Activated T-helper 1 cell treated with anti-CD3 and anti-CD28 coated beads, Interleukin-2, amount 50 U/mL, for 16 hours (primary cell): ENCODE measurements at places on chromosomes 2 and 18.

- DNase-seq = no peak
Observed at GRCh38 chr18:8140841-8141501, 468.3 kb upstream of the RAB12 start.

DNA sequence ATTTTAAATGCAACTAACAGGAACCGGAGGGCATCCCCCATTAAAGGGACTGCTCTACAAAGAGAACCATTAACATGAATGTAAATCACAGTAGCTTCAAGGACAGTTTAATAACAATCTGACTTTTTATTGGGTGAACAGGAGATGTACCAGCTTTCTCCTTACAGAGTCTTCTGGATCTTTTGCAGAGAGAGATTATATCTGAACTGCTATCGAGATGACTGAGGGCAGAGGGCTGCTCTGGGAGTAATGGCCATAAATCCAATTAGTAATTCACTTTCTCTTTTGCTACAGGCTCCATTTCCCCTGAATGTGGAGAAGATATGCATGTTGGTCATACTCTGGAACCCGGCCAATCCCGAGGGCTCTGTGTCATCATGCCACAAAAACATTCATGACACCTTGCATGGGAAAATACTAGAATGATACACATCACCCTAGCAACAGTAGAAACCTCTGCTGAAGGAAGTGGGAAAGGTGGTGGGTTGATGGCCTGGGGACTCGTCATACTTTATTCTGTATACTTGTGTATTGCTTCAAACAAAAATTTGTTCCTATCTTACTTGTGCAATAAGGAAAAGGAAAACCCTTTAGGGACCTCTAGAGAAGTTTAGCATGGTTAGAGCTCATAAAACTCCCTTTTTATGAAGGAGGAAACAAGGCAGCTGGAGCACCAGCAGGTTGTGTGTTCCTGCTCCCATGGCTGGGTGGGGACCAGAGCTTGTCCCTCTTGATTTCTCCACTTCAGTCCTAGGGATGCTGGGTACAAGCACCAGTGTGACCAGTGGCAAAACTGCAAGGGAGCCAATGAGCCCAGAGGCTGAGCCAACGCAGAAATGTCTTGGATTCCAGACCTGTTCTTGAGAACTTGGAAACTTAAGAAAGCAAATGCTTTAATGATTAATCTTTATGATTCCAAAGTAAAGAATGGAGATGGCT is 26.0 kb downstream of the CTAGE1 start:
- DNase-seq = no peak

DNA sequence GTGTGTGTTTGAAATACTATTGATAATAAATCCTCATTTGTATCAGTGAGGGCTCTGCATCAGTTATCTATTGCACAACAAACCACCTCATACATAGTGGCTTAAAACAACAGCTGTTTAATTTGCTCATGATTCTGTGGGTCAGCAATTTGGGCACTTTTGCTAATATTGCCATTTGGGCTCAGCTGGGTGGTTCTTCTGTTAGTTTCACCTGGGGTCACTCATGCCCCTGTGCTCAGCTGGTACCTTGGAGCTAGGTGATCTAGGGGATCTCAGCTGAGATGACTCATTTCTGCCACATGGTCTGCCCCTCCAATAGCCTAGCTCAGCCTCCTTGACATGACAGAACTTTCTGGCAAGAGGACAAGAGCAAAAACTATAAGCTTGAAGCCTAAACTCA is 126.3 kb downstream of the LYPD6B start:
- no peak for DNase-seq

- no peak for DNase-seq
Observed at GRCh38 chr2:13000664-13001363, 284.1 kb downstream of the TRIB2 start.

DNA sequence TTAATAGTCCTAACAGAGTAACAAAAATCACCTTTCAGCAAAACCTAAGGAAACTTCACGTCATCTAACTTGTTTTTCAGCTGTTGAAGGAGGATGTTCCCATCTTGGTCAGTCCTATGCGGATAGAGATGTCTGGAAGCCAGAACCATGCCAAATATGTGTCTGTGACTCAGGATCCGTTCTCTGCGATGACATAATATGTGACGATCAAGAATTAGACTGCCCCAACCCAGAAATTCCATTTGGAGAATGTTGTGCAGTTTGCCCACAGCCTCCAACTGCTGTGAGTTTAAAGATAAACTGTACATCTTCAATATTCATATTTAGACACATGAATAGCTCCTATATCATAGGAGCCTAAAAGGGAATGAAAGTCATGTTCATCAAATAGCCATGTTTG is 10.5 kb downstream of the COL3A1 start:
- no peak for DNase-seq

GRCh38 chr18:31192086-31192776 is 29.6 kb upstream of the DSC1 start:
- no peak for DNase-seq

GRCh38 chr2:237503201-237503600 is 16.1 kb downstream of the MLPH start:
- DNase-seq = no peak

- DNase-seq = no peak
Observed at GRCh38 chr2:207167099-207167923, 1.6 kb upstream of the KLF7 start.

DNA sequence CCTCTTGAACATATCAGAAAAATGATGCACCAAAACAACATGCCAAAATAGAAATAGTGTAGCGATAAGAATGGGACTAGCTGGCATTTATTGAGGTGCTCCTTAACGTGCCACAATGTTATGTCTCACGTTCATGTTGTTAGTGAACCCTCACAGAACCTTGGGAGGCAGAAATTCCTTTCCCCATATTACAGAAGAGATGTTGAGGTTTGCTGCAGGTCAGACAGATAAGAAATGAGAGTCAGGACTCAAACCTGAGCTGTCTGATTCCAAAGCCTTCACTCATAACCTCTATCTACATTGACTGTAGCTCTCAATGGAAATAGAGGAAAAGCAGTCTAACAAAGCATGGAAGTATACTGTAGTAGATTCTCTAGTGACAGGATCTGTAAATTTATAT is 163.3 kb upstream of the STK17B start:
- no peak for DNase-seq

- DNase-seq = no peak
Observed at GRCh38 chr2:121375621-121376159, 90.7 kb upstream of the TFCP2L1 start.

DNA sequence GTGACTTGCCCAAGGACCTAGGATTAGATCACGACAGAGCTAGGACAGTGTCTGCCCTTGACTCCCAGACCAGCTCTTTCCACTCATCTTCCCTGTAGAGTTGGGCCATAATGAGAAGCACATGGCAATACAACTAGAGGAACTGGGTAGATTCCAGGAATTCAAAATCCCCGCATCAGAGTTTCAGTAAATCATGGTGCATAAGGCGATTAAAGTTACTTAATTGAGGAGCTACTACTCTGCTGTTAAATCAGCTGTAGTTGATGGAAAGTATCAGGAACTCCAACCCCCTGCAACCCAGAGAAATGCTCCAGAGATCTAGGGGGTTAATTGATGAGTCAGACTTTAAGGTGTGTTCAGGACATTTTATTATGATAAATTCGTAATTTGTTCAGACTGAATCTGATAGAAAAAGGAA is 5.7 kb downstream of the ANTXR1 start:
- DNase-seq = no peak

GRCh38 chr2:23484275-23484674 is 99.3 kb downstream of the KLHL29 start:
- DNase-seq = no peak

GRCh38 chr2:226497146-226497909 is 302.3 kb downstream of the IRS1 start:
- DNase-seq = no peak

DNA sequence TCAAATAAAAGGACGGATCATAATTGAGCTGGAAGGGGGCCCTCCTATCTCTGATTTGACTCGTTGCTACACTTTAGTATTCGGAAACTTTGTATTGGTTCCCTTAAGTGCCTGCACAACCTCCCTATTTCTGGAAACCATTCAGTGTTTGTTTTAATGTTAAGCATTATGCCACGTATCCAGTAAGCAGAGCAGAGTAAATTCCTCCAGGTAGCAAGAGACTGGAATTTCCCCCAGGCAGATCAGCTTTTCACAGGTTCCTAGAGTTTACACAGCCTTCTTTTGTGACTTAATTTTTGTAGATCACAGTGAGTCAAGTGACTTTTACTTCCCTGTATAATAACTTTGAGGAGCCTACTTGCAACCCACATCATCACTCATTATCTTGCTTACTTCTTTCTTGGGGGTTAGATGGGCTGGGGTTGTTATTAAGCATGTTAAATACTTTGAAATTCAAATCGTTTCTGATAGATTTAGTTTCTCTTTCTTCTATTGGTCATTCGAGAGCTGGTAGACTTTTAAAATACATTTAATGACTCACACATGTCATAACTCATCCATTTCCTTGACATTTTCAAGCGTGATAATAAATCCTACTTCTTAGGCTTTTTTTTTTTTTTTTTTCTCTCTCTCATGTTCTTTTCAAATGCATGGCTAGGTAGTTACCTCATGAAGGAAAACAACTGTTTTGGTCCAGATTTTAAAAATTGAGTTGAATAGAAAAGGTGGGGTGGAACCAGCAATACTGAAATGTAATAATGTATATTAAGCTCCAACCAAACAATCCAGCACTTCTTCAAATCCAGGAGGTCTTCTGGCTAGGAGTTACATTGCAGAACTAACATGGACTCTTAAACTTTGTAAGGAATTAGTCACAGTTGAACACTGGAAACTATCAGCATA is 219.3 kb downstream of the NEDD4L start:
- no peak for DNase-seq

DNA sequence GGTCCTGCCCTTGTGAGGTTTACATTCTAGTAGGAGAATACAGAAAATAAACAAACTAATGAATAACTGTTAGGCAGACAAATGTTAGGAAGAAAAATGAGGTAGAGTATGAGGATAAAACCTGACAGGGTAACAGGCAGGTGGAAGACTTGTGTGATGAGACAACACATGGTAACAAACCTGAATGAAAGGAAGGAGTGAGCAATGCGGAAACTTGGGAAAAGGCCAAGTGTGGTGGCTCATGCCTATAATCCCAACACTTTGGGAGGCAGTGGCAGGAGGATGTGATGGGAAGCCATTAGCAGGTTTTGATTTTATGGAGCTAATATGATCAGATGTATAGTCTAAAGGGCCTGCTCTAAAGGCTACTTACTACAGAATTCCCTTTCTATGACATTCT is 74.2 kb downstream of the INO80D start:
- DNase-seq = no peak

DNA sequence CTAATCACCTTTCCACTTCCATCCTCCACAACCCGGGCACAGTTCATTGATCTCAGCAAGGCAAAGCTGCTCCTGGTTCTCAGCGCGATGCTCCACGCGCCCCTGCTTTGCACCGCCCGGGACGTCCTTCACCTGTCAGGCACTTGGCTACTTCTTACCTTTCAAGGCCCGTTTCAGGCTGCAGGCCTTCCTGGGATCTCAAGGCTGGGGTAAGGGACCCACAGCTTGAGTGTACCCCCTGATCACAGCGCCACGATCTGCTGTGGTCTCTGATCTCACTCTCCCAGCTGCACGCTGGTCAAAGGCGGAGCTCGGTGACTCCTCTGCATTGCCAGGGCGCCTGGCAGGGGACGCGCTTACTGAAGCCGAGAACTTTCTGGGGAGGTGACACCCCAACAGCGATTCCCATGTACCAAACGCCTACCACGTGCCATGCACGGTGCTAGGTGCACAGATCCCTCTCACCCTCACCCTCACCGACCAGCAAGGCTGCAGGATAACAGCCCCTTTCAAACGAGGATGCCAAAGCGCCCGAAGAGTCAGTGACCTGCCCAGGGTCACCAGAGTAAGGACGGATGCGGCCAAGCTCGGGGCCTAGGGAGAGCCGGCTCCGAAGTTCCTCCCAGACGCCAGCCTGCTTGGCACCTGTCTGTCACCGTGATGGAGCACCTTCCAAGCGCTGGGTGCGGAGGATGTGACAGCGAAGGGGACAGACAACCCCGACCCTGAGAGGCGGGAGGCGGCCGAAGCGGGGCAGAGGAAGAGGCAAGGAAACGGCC is 818 bp downstream of the ITGB1BP1 start:
- no peak for DNase-seq

DNA sequence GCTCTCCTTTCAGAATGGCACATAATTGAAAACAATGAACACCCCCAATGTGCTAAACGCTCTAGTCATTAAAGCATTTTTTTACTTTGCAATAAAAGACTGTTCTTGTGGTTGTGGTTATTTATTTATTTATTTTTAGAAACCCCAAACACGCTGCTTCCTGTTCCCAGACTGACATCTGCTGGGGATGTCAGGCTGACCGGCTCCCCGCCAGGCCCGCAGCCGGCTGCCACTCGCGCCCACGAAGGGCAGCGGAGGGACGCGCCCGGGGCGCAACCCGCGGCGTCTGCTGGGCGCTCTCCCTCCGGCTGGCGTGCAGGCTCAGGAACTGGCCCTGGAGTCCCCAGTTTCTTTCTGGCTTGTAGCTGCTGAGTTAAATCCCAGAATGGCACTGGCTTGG is 83.1 kb upstream of the SP3 start:
- DNase-seq = no peak

DNA sequence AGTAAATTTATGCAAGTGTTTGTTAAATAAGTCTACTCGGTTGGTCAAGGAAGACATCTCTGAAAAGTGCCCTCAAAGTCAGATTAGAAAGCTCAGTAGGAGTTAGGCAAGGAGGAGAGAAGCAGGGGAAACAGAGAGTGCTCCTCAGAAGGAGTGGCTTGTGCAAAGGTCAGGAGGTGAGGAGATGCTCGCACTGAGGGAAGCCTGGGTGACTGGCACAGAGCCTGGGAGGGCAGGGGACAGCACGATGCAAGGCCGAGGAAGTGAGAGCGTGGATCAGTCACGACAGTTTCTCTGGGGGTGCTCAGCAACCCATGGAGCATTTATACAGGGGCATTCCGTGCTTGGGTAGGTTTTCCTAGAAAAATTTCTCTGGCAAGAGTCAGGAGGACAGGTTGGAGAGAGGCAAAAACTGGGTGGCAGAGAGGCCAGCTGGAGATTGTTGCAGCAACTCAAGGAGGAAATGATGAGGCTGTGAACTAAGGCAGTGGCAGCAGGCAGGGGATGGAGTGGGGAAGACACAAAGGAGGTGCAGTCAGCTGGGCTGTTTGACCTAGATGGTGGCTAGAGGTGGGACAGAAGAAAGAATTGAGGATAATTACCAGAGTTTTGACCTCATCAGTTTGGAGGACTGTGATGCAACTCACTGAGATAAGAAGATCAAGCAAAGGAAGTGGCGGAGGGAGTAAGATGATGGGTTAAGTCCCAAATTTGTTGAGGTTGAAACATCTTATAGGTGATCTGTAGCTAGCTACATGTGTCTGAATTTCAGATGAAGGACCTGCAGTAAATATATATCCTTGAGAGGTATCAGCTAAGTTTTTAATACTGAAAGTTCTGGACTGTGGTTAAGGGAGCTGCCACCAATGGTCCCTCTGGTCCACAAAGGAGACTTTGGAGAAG is 52.4 kb downstream of the BCL2 start:
- no peak for DNase-seq

- DNase-seq = no peak
Observed at GRCh38 chr2:240946046-240946445, 39.9 kb downstream of the CROCC2 start.

DNA sequence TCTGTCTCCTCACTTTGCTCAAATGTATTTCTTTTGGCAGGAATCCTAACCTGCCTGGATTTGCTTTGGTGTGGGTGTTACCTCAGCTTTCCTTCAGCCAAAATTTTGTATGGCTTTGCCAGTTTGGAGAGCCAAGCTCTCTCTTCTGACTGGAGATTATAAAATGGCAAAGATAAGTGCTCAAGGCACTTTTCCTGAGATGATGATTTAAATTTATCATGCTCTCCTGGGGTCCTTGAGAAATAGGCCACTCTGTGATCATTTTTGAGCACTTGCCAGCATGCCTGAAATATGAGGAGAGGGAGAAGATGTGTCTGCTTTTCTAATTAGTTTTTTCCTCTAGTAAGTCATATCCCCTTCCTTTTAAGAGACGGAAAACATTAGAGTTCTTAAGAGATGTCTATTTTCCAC is 683.0 kb downstream of the SLC4A3 start:
- DNase-seq = no peak
